Stimulated activated CD8-positive, alpha-beta memory T cell treated with anti-CD3 and anti-CD28 coated beads, Interleukin-4, amount 100 ng/mL, for 1 hour (primary cell): ENCODE measurements at places on chromosomes 2 and 18.

- no peak for DNase-seq
Observed at GRCh38 chr2:217418544-217418943, 558.7 kb upstream of the TNP1 start.

DNA sequence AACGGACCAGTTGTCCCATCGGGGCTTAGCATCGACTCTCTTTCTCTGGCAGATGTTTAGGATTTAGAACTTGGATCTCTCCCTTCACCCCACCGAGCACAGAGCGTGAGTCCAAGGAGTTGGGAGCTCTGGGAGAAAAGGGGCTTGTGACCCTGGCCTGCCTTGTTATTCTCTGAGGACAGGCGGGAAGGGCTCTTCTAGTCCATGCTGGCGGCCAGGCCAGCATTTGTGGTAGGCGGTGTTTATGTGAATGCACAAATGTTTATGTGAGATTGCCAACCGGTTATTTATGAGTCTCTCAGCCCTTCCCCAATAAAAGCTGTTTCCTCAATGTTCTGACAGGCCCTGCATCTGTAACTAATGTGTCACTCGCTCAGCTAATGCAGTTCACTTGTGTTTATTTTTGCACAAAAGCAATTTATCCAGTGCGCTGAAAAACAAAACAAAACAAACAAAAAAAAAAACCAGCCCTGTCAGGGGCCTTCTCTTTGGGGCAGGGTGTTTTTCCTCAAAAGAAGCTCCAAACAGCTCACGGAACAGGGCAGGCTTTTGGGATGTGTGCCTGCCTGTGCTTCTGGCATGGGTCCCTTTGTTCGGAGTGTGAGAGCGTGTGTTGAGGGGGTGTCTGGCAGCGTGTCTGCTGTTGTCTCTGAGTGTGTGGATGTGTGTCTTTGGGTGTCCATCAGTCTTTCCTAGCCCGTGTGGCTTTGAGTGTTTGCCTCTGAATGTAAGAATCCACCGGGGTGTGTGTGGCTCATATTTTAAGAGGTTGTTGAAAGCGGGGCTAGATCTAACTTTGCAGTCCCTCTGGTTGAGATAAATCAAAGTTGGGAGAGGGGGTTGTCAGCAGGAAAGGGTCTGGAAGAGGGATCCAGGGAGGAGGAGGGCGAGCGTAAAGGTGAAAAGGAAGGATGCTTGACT, 52.8 kb upstream of the HAAO start:
- no peak for DNase-seq

- DNase-seq: no peak
Observed at GRCh38 chr2:9205486-9205885, 1.1 kb upstream of the ASAP2 start.

GRCh38 chr18:55489034-55489986, 98.7 kb downstream of the TCF4 start:
- DNase-seq: no peak

- DNase-seq: no peak
Observed at GRCh38 chr2:2582998-2583545, 252.0 kb upstream of the MYT1L start.

DNA sequence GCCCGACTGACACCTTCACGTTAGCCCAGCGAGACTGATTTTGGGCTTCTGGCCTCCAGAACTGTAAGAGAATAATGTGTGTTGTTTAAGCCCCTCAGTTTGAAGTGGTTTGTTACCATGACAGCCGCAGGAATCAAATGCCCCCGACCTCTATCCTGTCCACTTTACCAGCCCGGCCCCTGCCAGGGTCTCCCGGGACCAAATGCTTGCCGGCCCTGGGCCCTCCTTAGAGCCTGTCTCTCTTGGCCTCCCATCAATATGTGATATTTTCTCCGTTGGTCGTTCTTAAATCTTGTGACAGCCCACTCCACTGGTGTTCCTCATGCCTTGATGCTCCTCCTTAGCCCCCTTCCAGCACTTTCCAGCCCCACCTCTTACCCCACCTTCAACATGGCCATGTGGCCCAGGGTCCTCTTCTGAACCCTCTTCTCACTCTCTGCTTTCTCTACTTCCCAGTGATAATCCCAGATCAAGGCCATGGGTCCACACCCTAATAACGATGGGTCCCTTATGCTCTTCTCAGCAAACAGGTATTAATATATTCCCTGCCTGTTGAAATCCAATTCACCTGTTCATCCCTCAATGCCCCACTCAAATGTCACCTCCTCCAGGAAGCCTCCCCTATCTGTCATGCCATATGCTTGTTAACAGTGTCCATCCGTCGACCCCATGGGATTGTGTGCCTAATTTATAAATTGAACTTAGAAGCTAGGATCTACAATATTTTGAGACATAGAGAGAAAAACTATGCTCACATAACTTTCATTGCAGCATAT, 192.8 kb downstream of the ZFP36L2 start:
- DNase-seq: no peak

DNA sequence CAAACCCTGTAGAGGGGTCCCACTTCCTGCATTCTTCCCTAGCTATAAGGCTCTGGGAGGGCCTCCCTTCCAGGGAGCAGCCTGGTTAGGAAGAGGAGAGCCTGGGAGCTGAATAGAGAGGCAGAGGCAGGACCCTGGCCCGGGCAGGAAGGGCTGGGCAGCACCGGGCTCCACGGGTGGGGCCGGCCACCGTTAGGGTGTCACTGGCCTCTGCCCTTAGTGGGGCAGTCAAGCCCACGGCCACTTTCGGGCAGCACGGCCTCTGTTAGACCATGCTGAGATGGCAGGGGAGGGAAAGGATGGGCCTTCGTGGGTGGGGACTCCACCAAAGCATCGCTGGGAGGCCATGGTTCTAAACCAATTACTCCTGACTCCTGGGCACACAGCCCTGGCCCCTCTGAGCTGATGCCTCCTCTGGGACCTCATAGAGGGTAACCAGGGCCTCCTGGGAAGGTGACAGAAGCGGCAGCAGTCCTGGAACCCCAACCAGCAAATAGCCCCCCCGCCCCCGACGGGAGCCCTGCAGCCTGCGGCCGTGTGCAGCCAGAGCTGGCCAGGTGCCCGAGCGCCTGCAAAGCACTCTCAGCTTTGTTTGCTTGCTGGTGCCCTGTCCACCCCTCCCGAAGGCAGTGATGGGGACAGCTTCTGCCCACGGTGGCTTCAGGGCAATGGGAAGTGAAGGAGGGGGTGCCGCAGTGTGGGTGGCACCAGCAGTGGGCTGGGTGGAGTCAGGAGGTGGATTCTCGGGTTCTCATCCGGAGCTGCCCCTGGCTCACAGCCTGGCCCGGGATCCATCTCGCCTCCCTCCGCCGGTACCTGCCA, 16.3 kb upstream of the HPCAL1 start:
- no peak for DNase-seq

DNA sequence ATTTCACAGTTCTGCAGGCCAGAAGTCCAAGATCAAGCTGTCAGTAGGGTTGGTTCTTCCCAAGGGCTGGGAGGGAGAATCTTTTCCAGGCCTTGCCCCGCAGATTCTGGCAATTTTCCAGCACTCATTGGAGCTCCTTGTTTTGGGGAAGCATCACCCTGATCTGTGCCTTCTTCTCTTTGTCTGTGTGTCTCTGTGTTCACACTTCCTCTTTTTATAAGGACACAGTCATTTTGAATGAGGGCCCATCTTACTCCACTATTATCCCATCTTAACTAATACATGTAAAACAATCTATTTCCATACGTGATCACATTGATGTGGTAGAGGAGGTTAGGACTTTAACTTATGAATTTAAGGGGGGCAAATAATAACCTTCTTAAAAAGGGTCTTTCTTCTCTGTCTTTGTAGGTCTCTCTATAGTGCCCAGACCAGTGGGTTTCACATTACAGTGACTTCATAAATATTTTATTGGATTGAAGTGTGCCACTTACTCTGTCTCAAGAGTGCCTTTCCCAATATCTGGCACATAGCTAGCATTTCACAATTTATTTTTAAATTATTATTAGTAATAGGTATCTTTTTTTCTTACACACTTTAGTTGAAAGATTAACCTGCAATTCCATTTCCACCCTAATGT, 68.9 kb upstream of the CBLN2 start:
- DNase-seq: no peak

- DNase-seq: no peak
Observed at GRCh38 chr18:6732952-6733351, 3.4 kb downstream of the ARHGAP28 start.

- DNase-seq: no peak
Observed at GRCh38 chr2:100011272-100011731, 131.1 kb downstream of the AFF3 start.

DNA sequence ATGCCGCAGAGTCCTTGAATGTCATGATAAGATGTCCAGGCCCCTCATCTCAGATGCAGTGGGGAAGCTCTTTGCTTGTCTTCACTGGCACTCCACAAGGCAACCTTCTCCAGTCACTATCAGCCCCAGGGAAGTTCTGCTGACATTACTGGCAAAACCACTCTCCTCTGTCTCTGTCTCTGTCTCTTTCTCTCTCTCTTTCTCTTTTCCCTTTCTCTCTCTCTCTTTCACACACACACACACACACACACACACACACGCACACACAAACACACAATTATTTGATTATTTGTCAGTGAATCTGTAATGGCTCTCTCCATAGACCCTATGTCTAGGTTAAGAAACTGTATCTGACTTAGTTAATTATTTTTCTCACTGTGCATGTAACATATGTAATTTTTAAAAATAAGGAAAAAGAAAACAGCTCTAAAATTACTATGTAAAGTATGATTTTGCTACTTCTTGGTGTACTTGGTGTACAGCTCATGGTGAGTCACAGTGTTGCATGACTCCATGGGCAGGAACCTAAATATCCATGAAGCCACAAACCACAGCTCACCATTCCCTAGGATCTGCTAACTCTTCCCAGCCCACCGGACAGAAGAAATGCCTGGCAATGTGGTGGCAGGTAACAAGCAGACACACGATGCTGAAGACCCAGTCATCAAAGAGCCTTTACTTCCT, 594.9 kb upstream of the ID2 start:
- DNase-seq: no peak

GRCh38 chr2:159904959-159905305, 106.9 kb upstream of the CD302 start:
- DNase-seq: no peak

DNA sequence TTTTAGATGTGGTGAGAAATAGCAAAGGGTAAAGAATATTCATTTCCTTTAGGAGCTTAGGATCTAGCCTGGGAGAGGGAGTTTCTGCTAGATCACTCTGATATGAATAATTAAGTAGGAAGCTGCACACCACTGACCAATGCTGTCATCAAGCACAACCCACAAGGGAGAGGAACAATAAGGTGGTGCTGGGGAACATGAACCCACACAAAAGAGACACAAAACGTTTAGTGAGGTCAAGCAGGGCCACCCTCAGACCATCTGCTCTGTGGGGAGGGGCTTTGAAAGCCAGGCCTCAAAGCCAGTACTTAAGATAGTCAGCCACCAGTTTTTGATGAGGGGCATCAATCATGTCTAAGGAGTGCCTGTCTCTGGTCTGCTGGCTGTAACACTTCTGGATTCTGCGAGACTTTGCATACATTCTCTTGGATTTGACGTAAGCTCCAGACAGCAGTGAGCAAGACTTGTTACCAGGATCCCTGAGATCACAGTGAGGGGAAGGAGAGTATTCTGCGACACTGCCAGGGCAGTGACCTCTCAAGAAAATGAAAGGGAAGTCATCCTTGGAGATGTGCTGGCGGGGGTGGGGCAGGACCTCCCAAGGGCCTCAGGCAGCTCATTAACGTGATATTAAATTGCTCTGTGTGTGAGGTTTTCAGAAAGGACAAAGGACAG, 127.0 kb downstream of the CCBE1 start:
- no peak for DNase-seq

GRCh38 chr18:77124452-77124922, 8.1 kb downstream of the MBP start:
- DNase-seq: no peak
